Choroid plexus epithelial cell (primary cell): ENCODE measurements at places on chromosomes 5 and 9.

DNA sequence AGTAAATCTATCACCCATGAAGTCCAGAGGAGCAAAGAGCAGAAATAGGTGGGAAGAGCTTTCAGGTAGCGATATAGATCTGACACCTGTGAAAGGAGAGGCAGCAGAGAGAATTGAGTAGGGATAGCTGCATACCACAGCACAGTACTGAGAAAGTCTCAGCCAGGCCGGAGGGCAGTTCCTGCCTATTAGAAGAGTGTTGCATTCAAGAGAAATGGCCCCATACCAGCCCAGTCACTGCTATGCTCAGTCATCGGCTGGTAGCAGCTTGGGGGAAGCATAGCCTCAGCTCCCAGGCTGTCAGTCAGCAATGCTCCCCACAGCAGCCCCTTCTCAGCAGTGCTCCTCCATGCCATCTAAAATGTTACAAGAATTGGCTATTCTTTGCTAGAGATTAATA, 285.1 kb upstream of the CDH6 start:
- no peak for DNase-seq

- DNase-seq, result peak; percentile 97
Observed at GRCh38 chr5:172758077-172758833, 12.7 kb downstream of the DUSP1 start.

GRCh38 chr5:166018716-166019115, 2272.7 kb upstream of the WWC1 start:
- no peak for DNase-seq

GRCh38 chr9:85501882-85502281, 239.9 kb downstream of the AGTPBP1 start:
- no peak for DNase-seq

DNA sequence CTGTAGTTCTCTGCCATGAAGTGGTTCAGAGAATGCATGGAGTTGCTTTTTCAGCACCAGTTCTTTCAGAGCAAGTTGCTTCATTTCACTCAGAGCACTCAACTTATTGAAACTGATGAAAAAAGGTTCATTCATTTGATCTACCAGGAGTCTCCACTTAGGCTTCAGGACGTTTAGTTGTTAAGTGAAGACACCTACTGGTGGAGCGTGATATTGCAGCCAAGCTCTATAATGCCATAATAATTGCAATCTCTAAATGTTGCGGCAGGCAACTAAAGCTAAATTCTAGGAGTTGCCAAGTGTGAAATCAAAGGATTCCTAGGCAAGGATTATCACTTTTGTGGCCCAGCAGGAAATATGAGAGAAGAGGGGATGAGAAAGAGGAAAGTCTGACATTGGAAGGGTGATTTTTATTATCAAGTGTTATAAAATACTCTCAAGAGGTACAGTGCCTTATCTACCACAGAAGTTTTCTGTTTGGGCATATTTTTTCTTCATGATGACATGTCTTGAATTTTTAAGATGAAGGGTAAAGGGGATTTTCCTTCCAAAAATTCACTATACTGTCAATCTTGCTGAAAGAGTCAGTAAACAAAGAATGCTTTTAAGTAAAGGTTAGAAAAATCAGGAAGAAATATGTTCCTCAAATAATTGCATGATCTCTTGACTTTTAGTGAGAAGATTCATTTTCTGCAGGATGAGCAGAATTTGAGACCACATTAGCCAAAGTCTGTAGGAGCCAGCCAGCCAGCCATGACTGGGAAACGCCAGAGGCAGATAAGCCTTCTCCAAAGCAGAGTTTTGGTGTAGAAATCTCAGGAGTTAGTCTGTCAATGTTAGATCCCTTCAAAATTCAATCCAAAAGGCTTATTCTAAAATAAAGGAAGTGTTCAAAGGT, 83.4 kb downstream of the SH3PXD2B start:
- DNase-seq, result peak; percentile 88

GRCh38 chr9:119938871-119939270, 569.6 kb upstream of the BRINP1 start:
- DNase-seq, result no peak

DNA sequence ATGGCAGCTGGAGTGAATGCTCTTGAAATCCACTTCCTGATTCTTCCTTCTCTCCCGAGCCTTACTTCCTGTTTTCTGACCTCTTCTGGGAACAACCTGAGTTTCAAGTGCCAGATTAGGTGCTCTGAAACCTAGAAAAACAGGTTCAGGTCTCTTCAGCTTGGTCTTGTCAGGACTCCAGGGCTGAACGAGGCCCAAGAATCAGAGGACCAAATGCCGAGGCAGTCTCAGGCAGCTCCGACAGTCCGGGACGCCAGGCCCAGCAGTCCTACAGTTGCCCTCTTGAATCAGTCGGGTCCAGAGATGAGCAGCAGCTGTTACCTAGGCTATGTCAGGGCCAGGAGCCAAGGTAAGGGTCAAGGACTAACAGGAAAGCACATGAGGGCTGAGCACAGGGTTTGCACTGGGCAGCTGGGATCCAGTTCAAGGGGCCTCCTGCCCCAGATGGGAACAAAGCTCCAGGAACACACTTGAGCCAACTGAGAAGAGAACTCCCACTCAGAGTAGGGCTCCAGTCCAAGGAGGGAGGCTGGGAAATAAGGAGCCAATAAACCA, 38.3 kb upstream of the ADRA1B start:
- DNase-seq, result no peak
